Activated effector memory CD4-positive, alpha-beta T cell treated with anti-CD3 and anti-CD28 coated beads, Interleukin-2, amount 50 U/mL, for 16 hours (primary cell): ENCODE measurements at places on chromosomes 4 and X.

- DNase-seq, result no peak
Observed at GRCh38 chr4:175973027-175973923, 92.4 kb upstream of the WDR17 start.

DNA sequence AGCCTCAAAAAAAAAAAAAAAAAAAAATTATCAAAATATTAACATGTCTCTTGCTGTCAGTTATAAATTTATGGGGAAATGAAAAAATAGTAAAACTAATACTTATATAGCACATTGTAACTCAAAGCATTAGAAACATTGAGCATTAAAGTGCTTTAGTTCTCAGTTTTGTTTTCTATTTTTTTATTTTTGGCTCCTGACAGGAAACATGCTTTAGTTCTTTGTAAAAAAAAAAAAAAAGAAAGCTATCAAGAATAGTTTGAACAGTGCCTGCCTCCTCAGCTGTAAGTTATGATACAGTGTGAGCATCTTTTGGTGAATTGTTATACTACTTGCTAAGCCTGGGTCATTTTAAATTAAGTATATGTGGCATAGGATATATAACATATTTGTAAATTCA is 5.1 kb upstream of the CENPC start:
- no peak for DNase-seq

DNA sequence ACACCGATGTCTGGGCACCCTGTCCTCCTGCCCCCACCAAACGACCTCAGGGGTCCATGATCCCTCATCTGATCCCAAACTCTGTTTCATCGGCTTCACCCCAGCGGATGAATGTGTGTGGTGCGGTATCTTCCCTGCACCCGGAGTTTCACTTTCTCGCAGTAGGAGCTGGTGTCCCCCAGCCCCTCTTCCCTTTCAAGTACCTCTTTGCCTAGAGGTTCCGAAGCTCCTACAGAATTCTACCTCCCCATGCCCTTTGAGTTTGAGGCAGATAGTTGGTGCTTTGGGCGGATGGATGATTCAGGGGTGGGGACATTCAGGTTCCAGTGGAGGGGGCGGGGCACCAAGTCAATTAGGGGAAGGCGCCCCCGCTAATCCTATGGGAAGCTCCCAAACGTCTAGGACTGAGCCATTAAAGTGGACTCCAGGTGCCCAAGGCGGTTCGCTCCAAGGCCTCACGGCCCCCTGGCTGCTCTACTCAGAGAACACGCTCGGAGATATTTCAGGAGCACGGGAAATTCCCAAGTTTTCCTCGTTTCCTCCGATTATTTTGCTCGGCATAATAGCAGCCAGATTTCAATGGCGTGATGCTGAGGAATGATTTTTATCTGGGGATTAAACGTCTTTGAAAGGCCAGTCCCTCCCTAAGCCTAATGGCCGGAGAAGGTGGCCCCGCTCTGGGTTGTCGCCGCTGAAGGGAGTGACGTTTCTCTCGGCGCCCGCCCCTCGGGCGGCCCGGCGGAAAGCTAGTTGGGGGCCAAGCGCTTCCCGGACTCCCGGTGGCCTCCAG is 1.3 kb downstream of the MSX1 start:
- no peak for DNase-seq

DNA sequence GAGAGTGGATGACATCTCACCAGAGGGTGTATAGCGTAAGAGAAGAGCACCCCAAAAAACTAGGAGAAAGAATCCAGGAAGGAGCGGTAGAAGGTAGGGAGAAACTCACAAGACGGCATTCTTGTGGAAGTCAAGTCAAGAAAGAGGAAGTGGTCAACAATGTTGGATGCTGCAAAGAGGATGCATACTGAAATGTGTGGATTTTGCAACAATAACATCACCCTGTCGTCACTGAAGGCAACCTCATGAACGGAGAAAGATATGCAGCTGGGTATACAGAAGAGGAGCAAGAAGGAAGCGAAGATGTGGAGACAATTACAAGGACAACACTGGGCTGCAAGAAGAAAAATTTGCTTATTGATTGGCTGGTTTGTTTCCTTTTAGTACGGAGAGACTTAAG is 11.4 kb upstream of the TAPT1 start:
- DNase-seq, result no peak

GRCh38 chr4:4603592-4603991 is 61.7 kb upstream of the STX18 start:
- no peak for DNase-seq
